ENCODE measurements at places on chromosomes 5 and 9.

- DNase-seq: no peak
Measured at GRCh38 chr5:117204404-117204803, 629.8 kb upstream of the SEMA6A start.

GRCh38 chr9:112032009-112032408, 135.4 kb downstream of the UGCG start:
- DNase-seq: no peak

GRCh38 chr9:121242219-121242958, 25.6 kb upstream of the GSN start:
- no peak for DNase-seq

DNA sequence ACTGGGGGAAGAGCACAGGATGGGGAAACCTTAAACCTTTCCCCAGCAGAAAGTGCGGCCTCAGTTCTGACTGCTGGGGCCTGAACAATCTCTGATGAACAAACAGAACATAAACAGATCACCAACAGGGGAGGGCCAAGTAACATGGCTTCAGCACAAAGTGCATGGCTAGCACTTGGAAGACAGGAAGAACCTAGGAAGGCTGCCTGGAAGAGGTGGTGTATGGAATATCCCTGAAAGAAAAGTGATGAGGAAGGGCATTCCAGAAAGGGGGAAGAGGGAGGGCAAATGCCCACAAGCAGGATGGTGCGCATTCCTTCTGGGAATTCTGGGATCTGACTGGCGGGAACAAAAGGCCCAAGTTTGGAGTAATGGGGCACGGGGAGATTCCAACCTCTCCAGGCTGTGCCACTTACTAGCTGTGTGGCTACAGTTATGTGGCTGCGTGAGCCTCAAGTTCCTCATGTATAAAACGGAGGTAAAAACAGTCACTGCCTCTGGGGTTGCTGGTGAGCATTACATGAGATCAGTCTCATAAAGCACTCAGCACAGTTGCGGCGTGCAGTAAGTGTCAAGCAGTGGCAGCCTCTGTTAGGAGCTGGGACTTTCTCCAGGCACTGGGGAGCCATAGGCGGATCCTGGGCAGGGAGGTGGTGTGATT, 1.6 kb downstream of the PDGFRB start:
- no peak for DNase-seq

DNA sequence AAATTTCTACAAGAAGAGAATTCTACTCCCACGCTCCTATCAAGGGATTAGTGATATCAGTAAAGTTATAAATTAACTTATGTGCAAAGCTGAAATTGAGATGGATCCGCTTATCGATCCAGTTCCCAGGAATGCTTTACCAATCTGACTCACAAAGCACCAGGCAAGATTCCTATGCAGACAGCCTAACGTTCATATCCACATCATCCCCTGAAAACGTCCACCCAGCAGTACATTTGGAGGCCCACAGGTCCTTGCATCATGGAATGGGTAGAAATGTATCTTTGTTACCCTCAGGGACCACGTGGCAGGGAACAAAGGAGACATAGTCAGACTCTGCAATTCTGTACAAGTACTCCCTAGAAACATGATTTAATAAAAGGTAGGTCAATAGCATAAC, 147.4 kb downstream of the ESM1 start:
- DNase-seq: no peak

DNA sequence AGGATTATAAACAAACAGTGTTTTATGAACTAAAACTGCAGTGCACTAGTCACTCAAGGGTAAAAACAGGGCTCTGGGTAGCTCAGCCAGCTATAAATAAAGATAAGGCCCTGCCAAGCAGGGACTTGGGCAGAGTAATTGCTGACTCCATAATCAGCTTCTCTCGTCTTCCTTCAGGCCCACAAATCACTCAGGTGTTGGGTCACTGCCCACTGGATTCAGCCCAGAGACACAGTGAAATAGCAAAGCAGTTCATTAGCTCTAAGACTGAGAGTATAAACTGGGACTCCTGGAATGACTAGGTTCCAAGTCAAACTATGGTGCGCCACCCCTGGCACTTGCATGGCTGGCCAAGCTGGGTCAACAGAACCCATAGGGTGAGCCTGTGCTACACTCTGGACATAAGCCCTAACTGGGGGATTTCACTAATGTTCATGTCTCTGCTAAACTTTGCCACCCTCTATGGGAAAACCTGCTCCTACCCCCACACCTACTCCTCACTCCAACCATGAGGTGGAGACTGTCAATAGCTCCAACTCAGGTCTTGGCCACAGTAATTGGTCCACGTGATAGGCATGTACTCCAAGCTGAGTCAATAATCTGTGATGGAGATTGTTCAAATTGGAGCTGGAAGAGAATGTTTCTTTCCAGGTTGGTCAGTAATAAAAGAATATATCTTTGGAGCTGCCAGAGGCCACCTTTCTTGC, 158.5 kb downstream of the SLIT3 start:
- no peak for DNase-seq

All from NCI-H2107 (cell line).